Dorsolateral prefrontal cortex (tissue), 122 donors: ENCODE measurements at places on chromosomes 2 and 18.

DNA sequence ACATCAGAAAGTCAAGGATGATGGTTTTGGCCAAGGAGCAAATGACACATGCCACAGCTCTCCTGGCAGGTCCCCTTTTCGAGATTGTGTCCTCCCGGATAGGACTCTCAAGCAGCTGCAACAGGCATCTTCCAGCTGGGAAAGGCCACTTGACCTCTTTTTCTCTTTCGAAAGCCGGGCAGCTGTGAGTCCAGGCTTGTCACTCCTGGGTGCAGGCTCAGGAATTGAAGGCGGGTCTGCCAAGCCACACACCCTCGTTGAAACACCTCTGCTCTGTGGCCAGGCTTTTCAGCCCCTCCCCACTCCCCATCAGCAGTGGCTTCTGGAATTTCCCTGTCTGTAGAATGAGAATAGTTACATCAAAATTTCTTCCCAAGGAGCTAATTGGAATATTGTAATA is 98.0 kb downstream of the CCDC138 start:
- DNase-seq, result no peak

- no peak for DNase-seq
Observed at GRCh38 chr2:105896765-105897163, 152.1 kb downstream of the NCK2 start.

DNA sequence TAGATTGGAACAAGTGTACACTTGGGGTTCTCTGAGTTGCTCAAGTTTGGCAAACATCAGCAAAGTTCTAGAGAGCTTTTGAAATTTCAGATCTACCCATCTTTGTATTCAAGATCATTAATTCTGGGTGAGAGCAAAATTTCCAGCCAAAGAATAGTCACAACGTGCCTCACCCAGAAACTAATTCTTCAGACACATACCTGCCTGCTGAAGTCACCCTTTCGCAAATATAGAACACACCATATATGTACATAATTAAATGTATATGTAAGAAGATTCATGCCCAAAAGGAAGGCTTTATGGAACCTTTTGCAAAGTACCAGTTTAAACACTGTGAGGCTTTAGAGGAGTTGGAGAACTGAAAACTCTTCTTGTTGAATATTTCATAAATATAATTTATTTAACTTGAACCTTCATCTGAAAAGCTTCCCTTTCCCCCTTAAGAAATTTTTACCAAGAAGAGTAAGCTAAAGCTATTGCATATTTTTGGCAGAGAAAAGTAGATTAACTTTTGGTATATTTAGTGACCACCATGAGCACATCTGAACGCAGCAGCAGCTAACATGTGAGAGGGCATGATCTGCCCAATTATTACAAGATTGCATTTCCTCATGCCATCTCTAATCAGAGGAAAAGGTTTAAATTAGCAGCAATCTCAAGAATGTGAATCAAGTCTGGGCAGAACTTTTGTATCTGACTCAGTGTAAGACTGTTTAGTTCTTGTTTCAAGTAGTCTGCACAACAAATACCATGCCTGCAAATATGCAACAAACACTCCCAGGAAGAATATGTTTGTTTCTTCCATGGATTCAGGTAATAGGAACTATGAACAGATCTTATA is 8.2 kb downstream of the RND3 start:
- no peak for DNase-seq

GRCh38 chr2:216635701-216636550 is 2.7 kb downstream of the IGFBP2 start:
- no peak for DNase-seq

DNA sequence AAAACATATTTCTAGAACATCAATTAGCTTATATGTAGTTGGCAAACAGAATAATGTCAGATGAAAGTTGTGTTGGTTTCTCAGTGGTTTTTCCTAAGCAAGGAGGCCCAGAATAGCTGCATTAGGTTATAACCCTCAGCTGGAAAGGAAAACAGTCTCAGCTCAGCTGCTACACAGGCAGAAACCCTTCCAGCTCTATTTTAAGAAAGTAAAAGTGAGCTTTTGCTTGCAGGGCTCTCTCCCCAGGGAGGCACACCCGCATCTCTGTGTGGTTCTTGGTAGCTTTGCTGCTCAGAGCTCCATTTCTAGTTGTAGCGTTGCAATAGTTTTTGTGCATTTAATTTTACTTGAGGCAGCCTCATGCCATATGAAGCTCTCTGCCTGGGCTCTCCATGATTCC is 54.6 kb downstream of the PIKFYVE start:
- no peak for DNase-seq

DNA sequence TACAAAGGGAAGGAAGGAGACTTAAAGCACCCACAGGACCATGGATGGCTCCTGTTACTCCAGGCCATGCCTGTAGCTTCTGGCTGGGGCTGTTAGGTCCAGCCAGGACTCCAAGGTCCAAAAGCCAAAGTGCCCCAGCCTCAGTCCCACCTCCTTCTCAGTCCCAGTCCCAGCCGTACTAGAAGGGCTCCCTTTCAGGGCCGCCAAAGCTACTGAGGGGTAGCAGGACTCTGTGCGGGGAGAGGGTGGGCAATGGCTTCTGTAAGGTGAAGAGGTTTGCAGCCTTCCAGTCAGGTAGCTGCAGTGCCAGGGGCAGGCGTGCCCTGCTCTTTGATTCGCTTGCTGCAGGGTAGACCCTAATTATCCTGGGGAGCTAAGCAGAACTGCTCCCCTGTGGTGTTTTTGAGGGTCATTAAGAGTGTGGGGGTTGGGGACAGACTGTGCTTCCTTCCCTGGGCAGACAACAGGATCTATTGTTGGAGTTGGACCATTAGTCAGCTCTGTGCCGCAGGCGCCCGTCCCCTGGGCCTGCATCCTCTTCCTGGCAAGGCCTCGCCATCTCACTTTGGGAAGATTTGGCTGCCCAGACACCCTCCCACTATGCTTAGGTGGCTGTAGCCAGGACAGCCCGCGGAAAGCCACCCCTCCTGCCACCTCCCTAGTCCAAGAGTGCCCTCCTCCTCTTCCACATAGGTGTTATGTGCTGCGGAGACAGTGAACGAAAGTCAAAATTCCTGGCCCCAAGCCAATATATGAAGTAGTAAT is 118.8 kb downstream of the ZBTB7C start:
- DNase-seq, result peak; percentile 52

- no peak for DNase-seq
Observed at GRCh38 chr2:208033701-208034502, 8.6 kb upstream of the PLEKHM3 start.

DNA sequence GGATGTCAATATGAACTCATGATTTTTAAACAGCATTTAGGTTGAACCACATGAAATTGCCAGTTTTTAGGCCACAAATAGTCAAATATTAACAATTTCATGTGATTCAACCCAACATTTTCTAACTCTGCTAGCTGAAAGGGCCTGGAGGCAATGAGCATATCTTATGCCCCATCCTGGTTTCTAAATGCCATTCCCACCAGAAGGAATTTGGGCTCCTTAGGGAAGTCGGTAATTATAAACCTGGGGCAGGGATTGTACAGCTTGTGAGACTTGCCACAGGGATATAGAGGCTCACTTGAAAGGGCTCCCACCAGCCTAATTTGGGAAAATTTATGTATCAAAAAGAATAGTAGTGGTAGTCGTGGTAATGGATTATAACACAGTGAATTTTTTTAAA is 178.4 kb upstream of the ALPP start:
- DNase-seq, result no peak
